Amygdala (tissue), 56 donors: ENCODE measurements at places on chromosomes 4 and X.

DNA sequence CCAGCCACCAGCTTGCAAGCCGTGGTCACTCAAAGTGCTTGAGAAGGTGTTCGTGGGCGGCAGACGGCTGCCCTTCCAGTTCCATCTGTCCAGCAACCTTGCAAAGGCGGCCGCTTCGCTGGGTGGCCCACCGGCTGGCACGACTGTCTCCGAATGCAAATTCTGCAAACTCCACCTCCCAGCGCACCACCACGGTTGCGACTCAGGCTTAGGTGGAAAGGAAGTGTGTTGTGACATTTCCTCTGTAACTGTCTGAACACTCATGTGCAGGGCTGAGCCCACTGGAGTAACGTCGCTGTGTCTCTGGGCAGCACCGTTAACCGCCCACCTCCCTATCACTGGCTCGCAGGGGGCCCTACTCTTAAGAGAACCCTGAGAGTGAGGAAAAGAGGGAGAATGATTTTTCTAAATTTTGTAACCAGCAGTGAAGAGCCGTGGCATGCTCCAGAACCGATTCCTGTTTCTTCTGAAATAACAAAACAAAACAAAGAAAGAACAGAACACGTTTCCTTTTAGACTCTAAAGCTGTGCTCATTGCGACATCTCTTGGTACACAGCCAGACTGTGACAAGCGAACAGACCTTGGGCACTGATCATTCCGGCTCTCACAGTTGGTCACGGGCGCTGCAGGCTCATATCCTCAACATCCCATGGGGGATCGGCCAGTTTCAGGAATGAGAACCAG, at the start of gene P2RY8:
Gene P2RY8 (minus strand): TSS at position 155 of the 685 bp plus-strand sequence. CDS start 70,627 bp downstream, outside the sequence.
- DNase-seq = no peak

DNA sequence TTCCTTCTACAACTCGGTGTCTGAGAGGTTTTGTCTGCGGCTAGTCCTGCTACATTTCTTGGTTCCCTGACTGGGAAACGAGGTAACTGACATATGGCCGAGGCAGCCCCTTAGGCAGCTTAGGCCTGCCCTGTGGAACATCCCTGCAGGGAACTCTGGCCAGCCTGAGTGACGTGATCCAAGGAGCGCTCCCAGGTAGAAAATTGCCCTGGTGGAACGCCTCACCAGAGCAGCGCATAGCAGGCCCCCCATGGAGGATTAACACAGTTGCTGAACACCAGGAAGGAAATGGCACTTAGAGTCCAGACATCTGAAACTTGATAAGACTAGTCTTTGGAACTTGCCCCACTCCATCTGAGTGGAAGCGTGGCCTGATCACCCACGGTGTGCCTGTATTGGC, 837.4 kb upstream of the NDST4 start:
- DNase-seq = no peak

DNA sequence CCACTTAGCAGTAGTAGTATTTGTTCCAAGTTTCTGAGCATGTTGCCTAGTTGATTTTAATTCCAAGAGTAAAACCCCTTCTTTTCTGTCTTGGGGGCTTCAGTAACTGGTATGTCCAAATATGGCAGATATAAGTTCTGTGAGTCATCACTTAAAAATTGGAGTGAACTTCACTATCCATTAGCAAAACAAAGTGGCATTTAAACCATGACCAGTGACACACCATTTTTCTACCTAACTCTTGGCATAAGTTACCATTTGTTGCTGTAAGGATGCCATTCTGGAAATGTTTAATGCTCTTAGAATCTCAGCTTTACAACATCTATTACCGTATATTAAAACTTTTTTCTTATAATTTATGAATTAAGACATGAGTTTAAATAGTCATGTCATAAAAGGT, 102.0 kb downstream of the CBR4 start:
- DNase-seq = no peak

DNA sequence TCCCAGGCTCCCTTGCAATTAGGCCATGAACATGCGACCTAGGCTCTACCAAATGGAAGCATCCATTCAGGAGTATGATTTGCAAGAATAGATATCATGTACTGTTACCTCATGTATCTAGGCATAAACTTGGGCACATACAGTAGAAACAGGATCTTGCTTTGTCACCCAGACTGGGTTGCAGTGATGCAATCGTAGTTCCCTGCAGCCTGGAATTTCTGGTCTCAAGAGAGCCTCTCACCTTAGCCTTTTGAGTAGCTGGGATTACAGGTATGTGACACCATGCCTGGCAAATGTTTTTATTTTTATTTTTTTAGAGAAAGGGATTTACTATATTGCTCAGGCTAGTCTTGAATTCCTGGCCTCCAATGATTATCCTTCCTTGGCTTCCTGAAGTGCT, 994.2 kb downstream of the ADGRL3 start:
- no peak for DNase-seq

DNA sequence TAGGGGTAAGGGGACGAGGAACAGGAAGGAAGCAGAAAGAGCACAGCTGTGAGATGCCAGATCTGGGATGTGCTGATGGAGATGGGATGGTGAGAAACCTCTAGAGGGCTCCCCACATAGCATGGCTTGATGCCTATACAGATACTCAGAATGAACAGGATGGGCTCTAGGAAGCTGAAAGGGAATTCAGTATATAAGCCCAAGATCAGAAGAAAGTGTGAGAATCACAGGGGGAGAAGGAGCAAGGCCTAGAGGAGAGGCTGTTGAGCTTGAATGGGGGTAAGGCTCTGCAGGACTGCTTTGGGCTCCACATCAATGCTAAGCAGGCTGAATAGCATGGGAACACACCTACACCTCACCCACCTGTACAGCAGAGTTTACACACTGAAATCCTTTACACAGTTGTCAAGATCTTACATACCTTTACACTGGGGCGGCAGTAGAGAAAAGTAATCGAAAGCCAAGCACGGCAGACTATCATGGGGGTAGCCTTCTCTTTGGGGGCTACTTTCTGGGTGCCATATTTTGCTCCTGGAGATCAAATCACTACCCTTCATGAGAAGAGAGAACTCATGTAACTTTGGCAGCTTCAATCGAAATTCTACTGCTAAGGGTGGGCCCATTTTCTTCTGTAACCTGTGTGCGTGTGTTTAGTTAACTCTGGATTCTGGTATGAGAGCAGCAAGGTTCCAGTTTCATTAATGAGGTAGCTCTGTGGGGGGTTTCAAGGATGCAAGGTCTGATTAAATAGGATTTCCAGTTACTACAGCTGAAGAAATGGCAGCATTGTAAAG, 30.6 kb downstream of the HOPX start:
- DNase-seq = no peak

DNA sequence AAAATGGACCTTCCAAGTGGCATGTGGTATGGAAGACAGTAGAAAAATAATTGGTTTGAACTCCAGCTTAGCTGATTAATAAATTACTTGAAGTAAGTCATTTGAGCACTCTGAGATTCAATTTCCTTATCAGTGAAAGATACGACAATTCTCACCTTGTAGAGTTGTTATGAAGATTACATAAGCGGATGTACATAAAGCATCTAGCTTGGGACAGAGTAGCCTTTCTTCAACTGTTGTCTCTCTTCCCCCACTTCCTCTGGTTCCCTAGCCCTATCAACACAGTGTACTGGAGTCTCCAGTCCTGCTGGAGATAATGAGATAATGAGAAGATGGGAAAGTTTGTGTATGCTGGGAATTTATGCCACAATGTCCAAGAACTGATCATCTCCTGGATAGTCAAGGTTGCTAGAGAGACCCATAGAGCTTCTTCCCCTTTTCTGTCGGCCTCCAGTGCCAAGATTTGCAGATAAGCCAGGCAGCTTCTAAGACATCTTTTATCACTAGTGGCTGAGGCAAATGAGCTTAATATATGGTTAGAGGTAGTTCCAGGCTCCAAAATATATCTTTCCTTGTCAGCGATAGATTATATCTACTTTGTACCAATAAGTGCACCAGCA, 33.9 kb downstream of the VSIG4 start:
- no peak for DNase-seq

DNA sequence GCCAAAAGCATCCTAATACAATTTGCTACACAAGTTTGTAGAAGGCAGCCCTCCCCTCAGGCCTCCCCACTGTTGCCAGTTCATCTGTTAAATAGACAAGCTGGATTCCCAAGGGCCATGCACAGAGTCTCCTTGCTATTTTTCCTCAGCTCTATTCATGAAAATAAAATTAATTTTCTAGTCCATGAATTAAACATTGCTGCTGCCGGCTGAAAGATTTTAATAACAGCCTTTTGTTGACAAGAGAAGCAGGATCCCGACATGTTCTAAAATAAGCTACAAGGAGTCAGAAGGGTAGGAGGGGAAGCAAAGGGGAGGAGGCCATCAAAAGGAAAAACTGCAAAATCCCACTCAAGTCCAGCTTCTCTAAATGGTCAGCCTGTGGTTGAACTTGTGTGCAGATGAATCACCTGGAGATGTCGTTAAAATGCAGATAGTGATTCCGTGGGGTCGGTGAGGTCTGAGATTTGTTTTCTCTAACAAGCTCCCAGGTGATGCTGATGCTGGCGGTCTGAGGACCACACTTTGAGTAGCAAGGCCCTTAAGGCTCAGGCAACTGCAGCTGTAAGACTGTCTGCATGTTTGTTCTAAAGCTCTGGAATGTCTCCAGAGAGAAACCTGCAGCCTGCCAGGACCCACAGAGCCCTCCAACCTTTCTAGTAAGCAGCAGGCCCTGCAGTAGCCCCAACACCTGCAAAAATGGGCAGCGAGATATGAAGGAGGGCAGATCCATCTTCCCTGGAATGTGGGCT, 9.4 kb downstream of the SCD5 start:
- no peak for DNase-seq

GRCh38 chr4:143728166-143728565, 27.7 kb upstream of the FREM3 start:
- no peak for DNase-seq

DNA sequence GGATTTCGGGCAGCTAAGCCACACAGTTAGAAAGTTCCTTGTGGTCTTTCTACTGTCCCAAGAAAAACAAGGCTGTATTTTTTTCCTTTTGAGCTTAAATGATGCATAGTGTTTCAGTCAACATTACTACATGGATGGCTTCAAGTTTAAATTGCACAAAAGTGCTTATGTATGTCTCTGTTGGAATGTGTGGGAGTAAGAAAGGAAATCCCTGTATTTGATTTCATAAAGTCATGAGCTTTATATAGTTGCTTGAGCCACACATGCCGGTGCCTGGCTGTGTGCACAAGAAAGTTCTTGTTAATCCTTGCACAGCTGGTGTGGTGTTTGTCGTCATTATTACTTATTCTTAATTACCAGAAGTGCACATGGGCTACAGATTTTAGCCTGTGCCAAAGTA, 262.2 kb downstream of the ARHGAP10 start:
- DNase-seq = no peak
